Activated T-cell treated with anti-CD3 and anti-CD28 coated beads, Interleukin-2, amount 50 U/mL, for 72 hours (primary cell): ENCODE measurements at places on chromosomes 12 and 14. TPM values are rescaled to one million over a fixed set of nuclear protein-coding genes. Genes with fewer than 3 reads are reported as not detected.

The CATSPERB gene
- 0.91 TPM for total RNA-seq

The FICD gene
- 4.0 TPM for total RNA-seq

The TAS2R50 gene
- 0.90 TPM for total RNA-seq

The LARP4 gene
- total RNA-seq = 66.1 TPM

The SLCO1B1 gene
- total RNA-seq = not detected

The AQP2 gene
- not detected for total RNA-seq

The GLT8D2 gene
- 0.36 TPM for total RNA-seq

The NYNRIN gene
- total RNA-seq = 0.14 TPM

The MUCL1 gene
- not detected for total RNA-seq

The RNASE7 gene
- not detected for total RNA-seq
